Pancreas (tissue), 10 donors: ENCODE measurements at places on chromosomes 5 and 9. TPM values are rescaled to one million over a fixed set of nuclear protein-coding genes. Genes with fewer than 3 reads are reported as not detected.

DNA sequence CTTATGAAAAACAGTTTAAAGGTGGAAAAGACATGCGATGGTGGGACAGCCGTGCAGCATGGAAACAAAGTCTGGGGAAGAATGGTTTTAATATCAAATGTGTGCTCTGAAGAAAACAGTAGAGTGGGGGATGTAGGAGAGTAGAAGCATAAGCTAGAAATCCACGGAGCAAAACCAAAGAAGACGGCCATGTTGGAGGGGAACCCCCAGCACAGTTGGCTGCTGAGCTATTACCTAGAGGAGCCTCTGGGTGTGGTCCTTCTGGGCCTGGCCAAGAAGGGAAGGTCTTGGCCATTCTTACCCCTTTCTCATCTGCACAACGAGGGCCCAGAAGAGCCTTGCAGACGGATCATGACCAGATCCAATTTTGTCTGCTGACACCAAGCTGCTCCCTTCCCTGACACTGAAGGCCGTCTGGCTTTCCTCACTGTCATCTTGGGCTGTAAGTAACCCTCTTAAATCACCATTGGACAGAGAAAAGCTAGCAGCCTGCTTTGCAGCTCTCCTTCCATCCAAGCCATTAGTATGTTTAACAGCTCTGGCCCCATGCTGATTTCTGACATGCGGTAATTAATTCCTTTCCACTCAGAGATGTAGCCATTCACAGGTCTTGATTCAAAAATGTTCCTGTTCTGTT lies 189.5 kb downstream of the SEC61B start:
- DNase-seq = no peak

DNA sequence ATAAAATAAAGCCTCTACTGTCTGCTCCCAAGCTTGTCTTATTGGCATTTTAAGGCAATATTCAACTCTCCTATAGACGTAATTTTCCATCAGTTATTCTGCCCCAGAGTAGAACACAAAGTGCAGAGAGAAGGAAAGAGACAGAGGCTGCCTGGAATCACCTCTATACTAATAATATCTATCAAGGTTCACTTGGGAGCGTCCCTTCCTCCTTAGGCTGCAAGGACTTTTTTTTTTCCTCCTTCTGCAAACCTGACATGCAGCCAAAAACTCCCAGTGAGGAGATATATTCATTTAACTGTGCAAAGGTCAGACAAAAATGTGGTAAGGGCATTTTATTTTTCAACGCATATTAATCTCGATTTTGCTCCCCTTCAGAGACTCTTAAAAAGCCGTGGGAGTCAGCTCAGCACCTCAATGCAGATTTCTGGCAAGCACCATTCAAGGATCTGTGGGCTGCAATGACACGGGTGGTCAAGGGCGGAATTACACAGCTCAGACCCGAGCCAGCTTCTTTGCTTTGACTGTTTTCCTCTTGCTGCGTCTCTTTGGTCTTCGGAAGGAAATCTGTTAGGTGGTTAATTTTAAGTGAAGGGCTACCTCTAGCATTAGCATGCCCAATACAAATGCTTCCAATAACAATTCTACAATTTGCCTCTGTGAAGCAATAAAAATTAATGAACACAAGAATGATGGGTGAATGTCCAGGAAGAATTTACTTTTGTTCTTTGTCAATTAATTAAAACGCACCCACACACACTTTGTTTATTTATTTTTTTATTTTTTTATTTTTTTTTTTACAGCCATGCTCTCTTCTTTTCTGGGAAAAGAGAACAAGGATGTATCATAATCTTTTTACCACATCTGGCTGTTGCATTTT lies 587.7 kb upstream of the GRAMD2B start:
- DNase-seq = no peak

DNA sequence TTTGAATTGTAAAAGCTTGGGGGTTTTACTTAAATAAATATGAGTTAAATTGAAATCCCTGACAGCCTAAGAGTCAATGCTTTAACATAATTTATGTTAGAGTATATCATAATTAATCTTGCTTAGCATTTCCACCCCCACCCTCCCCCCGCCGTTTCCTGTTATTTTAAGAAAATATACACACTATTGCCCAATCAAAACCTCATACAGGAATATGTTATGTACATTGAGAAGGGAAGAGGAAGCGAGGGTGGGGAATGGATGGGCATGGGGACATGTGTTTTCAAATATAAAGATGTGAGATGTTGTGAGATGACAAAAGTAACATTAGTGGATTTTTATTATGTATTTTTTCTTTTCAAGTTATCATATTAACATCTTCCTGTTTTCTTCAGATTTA lies 561.1 kb upstream of the MEF2C start:
- no peak for DNase-seq

GRCh38 chr5:59282726-59283125 lies 610.8 kb downstream of the PDE4D start:
- DNase-seq = no peak

The KIF4B gene
- total RNA-seq = not detected

GRCh38 chr9:34203275-34203991 lies 24.6 kb downstream of the UBAP1 start:
- no peak for DNase-seq

The FUT7 gene
- 0.19 TPM for total RNA-seq

The NPDC1 gene
- 39.6 TPM for total RNA-seq

DNA sequence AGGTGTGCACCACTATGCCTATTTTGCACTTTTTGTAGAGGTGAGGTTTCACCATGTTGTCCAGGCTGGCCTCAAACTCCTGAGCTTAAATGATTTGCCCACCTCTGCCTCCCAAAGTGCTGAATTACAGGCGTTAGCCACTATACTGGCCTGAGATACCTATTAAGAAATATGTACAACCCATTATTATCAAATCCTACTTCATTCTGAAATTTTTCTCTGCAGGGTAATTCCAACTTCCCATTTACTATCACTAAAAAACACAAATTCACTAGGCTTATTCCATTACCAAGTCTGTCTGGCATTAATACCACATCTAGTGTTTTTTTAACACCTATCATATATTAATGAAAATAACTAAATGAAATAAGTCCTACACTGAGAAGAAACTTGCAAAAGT lies 18.2 kb downstream of the PPP2CA start:
- DNase-seq = no peak
